ENCODE measurements at places on chromosomes 11 and 22. TPM values are rescaled to one million over a fixed set of nuclear protein-coding genes. Genes with fewer than 3 reads are reported as not detected.

PDE2A gene
- not detected for polyA plus RNA-seq

KIAA0930 gene
- polyA plus RNA-seq = 3.3 TPM

NECTIN1 gene
- 0.11 TPM for polyA plus RNA-seq

GSTP1 gene
- polyA plus RNA-seq = 214 TPM

BEST1 gene
- polyA plus RNA-seq = 1.2 TPM

OR8D1 gene
- not detected for polyA plus RNA-seq

PAMR1 gene
- not detected for polyA plus RNA-seq

ZNF280B gene
- polyA plus RNA-seq = 3.8 TPM

ARHGAP8 gene
- not detected for polyA plus RNA-seq

RHOD gene
- 0.54 TPM for polyA plus RNA-seq

Data from IgD-negative memory B cell (primary cell).